Uterus (tissue), 4 donors: ENCODE measurements at places on chromosomes 7 and 10. TPM values are rescaled to one million over a fixed set of nuclear protein-coding genes. Genes with fewer than 3 reads are reported as not detected.

Gene TRRAP
- total RNA-seq = 41.6 TPM

Gene NT5C3A
- 21.3 TPM for total RNA-seq

Gene EPHA1
- 1.9 TPM for total RNA-seq

Gene ZNF518A
- 82.3 TPM for total RNA-seq

DNA sequence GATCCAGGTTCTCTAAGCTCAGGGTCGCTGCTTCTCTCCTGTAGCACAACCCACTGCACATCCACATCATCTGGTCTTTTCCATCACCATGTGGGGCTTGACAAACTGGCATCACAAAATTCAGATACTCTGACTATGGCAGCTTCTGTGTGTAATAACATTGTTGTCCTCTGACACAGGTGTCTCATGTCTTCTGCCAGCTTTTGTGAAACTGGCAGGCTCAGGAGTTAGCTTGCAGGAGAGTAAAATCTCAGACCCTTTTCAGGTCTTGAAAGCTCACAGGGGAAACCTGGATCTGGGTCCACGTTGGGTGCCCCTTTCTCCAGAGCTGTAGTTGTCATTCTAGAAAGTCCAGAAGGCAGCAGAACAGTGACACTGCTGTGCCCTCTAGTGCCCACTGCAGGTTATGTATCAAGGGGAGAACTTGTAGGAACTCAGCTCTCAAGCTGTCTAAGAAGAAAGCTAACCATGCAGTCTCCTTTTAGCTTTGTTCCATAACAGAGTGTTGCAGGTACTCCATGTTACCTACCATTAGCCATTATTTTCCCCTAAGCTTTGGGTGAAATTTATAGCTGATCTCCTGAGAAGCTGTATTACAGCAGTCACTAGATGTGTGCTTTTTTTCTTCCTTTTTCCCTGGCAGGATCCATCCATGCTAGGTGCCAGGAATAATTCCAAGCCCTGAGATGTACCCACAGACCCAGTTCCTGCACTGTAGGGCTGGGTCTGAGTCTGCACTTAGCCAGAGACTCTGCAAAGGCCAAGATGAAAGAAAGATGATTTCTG is 102.7 kb downstream of the ZNF248 start:
- no peaks in the 10 kb centered on the region for H3K36me3 ChIP-seq
- no peaks in the 10 kb centered on the region for H3K27me3 ChIP-seq
- no peak overlapping the region for H3K4me3 ChIP-seq
- no peak for DNase-seq
- H3K4me1 ChIP-seq = no peaks in the 10 kb centered on the region

GRCh38 chr10:76117949-76118348 is 686.5 kb downstream of the LRMDA start:
- H3K27ac ChIP-seq = no peak overlapping the region
- H3K4me3 ChIP-seq = no peak overlapping the region
- no peak for DNase-seq
- H3K36me3 ChIP-seq = no peaks in the 10 kb centered on the region

- H3K4me3 ChIP-seq = no peak overlapping the region
- H3K27me3 ChIP-seq = peaks cover 21% of the 10 kb centered on the region
- no peaks in the 10 kb centered on the region for H3K36me3 ChIP-seq
- no peak overlapping the region for H3K27ac ChIP-seq
- H3K4me1 ChIP-seq = peaks cover 36% of the 10 kb centered on the region
Observed at GRCh38 chr10:132788180-132788830, 2.4 kb upstream of the NKX6-2 start.

DNA sequence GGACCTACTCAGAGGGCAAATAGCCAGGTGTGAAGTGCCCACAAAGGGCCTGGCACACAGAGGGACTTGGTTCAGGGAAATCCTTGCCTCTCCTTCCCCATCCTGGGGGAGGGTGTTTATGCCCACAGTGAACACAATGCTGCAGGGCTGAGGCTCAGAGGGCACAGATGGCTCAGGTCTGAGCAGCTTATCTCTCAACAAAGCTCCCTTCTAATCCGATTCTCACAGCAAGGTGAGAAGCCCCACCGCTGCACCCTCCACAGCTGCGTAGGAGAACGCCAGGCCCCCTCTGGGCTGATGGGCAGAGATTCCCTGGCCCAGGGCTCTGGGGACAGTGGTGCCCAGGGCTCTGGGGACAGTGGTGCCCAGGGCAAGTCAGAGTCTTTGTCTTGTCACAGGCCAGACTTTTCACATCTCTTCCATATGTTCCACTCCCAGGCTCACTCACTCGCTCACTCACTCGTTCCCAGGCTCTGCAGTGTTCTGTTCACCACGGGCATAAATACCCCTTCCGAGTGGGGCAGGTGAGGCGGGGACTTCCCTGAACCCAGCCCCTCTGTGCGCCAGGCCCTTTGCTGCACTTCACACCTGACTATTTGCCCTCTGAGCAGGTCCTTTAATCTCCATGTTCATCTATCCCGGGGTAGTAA is 8.7 kb upstream of the CDHR1 start:
- H3K27ac ChIP-seq = no peak overlapping the region
- H3K4me3 ChIP-seq = no peak overlapping the region
- no peaks in the 10 kb centered on the region for H3K27me3 ChIP-seq
- H3K4me1 ChIP-seq = no peaks in the 10 kb centered on the region
- no peak for DNase-seq

- no peak overlapping the region for H3K27ac ChIP-seq
- no peaks in the 10 kb centered on the region for H3K36me3 ChIP-seq
- H3K4me3 ChIP-seq = no peak overlapping the region
- DNase-seq = no peak
- no peaks in the 10 kb centered on the region for H3K27me3 ChIP-seq
Observed at GRCh38 chr7:34567906-34568305, 90.1 kb upstream of the NPSR1 start.
